ENCODE measurements at places on chromosomes 16 and 17.

GRCh38 chr16:27518226-27518625 lies 31.5 kb downstream of the GTF3C1 start:
- no peak for DNase-seq

- DNase-seq = no peak
These were observed 27.3 kb downstream of the ZNF778 start for GRCh38 chr16:89244754-89245153.

DNA sequence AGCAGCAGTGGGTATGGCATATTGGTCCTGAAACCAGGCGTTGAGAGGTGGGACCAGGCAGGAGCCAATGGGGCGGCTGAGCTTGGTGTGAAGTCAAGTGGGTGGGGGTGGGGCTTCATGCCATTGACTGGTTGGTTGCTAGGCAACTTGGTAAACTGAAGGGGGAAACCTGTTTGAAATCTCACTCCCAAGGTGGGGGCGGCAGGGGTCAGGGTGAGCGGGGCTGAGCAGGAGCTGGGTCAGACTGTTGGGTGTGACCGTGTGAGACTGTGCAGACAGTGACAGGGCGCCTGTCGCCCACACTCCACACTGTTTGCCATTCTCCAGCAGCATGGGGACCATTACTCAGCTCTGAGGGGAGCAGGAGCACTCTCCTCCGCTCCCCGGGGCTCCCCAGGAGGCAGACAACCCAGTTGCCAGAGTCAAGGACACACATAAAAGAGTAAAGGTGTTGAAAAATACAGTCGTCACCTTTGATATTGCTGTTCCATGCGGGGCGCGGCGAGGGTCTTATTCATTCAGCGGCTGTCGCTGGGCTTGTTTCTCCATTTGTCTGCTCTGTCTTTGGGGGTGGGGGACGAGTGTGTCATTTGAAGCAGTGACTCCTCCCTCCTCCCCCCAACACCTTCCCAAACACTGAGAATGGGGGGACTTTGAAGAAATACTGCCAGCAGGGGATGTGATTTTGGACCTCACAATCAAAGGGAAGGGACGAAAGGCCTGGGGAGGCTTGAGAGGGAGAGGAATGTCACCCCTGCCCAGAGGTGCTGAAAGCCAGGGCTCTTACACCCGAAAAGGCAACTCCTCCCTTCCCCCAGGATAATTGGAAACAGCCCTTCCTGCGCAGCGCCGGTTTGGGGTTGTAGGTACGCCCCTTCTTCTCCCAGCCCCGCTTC lies 1.2 kb upstream of the EFNB3 start:
- no peak for DNase-seq

DNA sequence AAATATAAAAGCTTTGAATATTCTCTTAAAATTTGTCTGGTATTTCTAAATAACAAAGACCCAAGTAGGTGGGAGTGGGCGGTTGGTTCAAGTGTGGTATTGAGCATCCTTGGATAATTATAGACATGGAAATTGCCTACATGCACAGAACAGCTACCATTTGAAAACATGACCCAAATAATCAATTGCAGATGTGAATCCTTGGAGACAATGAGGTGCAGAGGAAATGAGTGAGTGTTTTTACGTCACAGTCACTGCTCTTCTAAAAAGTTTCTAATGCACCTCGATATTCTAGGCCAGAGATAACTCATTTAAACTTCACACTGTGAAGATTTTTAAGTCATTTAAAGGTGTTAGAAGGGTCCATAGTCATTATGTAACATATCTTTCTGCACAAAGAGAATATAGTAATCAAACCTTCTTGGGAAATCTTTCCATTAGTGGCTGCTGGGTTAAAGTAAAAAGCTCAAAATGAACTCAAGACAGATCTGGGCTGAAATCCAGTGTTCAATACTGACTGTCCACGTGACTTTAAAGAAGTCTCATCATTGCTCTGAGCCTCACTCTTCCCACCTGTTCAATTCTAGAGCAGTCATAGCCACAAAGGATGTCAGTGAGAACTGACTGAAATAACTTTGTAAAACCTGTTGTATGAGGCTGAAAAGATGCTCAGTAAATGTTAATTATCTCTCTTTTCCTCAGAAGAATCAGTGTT lies 144.5 kb downstream of the CDH11 start:
- DNase-seq = no peak

- no peak for DNase-seq
These were observed 166.5 kb upstream of the PLCG2 start for GRCh38 chr16:81612351-81613163.

DNA sequence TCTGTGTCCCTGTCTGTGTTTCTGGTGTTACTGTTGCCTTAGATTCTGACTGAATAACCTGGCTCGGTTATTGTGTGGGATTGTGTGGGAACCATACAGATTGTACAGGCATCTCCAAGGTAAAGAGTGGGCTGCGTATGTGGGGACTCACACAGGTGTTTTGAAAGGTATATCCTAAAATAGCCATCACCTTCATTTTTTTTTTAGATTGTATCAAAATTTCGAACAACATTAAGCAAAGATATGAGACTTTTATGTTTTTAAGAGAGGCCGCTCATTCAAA lies 53.5 kb downstream of the ATP2C2 start:
- no peak for DNase-seq
